Caudate nucleus (tissue), 63 donors: ENCODE measurements at places on chromosomes 4 and X.

- no peak for DNase-seq
Observed at GRCh38 chrX:115259238-115259875, 25.5 kb upstream of the LRCH2 start.

GRCh38 chrX:136635235-136635634 lies 12.7 kb upstream of the CD40LG start:
- DNase-seq: no peak

DNA sequence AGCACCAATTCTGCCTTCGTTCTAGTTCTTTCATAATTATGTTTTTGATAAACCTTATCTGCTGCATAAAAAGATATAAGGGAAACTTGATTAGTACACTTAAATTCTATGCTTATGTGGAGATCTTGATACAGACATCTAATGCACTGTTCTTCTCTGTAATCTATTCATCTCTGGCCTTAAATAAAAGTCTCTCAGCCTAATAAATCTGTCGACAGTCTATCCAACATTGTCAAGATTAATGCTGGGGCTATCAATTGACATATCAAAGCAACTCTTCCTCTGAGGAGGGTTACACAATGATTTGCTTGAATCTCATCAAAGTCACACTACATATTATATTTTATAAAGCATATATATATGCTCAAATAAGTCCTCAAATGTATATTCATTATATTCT lies 545.5 kb downstream of the SPOCK3 start:
- no peak for DNase-seq

- DNase-seq: no peak
Observed at GRCh38 chr4:120703908-120704307, 218.6 kb downstream of the PRDM5 start.

GRCh38 chr4:116358633-116359222 lies 726.6 kb downstream of the TRAM1L1 start:
- DNase-seq: no peak

DNA sequence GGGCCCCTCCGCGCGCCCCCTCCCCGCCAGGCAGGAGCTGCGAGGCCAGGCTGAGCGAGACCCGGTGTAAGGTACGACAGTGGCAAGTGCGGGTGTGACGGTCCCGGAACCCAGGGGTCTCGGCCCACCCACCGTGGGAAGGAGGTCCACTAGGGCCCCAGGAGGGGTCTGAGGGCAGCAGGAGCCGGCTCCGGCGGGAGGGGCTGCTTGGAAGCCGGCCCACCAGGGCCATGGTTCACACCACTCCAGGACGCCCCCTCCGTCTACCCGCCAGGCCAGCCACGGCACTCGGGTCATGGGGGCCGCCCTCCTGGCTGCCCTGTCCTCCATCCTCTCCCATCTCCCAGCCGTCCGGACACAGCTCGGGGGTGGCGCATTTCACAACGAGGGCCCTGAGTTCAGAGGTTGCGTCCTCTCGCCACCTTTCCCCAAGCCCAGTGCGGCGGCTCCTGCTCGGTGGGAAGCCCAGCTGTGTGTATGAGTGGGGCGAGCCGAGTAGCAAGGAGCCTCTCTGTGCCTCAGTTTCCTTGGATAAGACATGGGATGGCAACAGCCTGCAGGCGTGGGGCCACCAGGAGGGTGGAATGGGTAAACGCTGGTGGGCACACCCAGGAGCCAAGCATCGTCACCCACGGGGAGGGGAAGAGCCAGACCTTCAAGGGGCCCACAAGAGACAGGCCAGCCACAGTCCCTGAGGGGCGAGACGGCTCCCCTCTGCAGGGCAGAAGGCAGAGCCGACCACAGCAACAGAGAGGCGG lies 81.3 kb downstream of the FAM53A start:
- DNase-seq: no peak

GRCh38 chr4:8332891-8333331 lies 63.4 kb downstream of the HTRA3 start:
- DNase-seq: no peak

DNA sequence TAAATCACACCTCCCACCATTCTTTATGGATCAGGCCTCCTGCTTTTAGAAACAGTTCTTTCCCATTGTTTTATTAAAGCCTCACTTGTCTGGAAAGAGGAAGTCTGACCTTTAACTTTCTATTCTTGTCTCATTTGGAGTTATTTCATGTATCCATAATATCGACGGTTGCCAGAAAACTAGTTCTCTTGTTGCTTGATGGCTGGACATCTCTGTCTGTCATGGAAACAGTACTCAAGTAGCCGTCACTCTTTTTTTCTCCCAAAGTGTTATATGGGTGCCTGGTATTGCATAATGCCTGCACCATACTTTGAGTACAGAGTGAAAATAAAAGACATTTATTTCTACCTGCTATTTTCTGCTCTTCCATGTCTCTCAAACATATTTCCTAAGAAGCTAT lies 61.4 kb downstream of the PHEX start:
- DNase-seq: no peak

DNA sequence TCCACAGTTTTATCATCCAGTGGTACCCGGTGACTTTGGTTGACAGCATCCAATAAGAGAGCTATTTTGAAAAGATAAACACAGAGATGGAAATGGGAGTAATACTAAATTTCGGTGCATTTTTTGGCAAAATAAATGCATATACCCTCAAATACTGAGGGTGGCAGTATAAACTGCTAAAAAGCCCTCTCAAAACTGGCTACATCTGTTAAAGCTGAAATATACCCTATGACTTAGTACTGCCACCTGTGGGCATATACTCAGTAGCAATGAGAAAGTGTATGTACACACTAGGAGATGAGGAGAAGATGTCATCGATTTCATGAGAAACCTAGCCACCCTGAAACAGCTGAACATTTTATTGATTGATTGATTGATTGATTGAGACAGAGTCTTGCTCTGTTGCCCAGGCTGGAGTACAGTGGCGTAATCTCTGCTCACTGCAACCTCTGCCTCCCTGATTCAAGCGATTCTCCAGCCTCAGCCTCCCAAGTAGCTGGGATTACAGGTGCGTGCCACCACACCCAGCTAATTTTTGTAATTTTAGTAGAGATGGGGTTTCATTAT lies 12.2 kb upstream of the TMEM128 start:
- no peak for DNase-seq

DNA sequence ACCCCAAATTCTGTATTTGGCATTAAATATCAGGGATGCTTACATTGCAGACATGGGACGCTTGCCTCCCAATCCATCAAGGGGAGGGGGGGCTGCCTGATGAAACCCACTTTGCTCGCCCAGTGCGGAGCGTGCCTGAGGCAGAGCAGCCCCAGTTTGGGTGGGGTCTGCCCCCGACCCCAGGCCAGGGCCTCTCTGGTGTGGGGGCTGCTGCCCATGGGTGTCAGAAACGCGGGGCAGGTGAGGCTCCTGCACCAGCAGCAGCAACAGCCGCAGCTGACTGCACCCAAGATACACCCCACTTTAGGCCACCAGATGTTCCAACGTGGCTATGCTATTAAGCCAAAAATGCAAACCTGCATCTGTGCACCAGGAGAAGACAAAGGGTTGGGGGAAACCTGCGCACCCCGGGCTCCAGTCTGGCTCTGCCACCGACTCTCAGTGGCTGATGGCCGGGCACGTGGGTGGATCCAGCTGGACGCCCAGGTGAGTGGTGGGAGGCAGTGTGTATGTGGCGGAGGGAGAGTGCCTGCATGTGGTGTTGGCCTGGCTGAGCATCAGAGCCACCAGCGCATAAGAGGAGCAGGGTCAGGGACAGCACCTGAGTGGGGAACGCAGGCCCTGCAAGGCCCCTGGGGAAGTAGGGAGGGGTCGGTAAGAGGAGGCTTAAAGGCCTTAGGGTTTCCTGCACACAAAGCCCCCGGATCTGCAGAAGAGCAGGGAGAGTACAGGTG lies 86.2 kb downstream of the ABLIM2 start:
- DNase-seq: no peak

DNA sequence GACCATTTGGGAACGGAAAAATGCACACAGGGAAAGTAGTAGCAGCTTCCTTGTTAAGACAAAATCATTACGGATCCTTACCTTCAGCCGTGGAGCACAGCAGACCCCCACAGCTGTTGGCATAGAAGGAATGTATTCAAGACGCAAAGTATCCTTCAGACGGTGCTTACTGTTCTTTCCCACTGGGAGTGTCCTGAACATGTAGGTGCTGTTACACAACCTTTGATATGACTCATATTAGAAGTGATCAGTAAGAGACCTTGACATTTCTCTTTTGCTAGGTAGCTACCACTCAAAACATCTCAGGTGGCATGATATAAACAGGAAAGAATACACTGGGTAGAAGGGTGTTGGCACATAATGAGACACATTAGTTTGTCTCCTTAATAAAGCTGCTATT lies 154.0 kb upstream of the FMR1 start:
- DNase-seq: no peak

DNA sequence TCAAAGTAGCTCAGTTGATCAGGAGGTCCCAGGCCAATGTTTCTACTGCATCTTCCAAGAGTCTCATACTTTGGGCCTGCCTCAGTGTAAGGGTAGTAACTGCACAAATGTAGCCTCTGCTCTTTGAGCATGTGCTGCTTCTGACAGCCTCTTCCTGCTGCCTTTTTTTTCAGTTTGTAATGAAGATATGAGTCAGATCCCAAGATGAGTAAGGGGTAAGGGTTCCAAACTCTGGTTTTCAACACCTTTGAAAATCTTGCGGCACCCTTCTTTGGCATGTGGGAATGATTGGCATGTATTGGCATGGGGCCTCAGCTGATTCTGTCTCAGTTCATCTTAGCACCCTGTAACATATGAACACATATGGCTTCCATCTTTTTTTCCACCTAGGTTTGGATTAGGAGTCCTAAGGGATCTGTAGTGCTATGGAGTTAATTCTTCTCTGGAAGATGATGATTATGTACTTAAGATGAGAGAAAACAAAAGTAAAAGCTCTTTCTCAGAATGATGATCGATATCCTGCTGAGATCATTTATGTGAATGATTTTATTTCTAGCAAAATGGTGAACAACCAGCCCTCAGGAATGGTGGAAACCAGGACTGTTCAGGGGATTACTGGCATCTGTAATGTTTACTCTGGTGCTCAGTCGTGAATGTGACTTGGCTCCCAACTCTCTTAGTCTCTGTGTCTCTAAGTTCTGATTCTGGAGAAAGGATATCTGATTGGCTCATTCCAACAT lies 118.7 kb upstream of the PRPS2 start:
- DNase-seq: no peak

GRCh38 chrX:24494647-24495075 lies 29.6 kb downstream of the PDK3 start:
- DNase-seq: no peak

DNA sequence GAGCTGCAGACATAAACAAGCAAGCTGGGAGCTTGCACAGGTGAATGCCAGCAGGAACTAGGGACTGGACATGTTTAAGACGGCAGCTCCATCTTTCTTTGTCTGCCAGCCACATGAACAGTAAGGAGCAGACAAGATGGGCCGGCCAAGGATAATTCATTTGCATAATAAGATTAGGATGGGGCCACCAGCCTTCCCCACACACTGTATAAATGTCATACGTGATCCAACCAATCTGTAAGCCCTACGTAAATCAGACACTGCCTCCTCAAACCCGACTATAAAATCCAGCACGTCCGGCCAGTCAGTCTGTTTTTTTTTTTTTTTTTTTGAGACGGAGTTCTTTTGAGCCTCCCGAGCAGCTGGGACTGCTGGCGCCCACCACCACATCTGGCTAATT lies 75.6 kb upstream of the BOD1L1 start:
- DNase-seq: no peak

- DNase-seq: no peak
Observed at GRCh38 chrX:153791104-153791852, 2.9 kb downstream of the IDH3G start.

- no peak for DNase-seq
Observed at GRCh38 chr4:48367016-48367415, 25.7 kb downstream of the SLAIN2 start.

DNA sequence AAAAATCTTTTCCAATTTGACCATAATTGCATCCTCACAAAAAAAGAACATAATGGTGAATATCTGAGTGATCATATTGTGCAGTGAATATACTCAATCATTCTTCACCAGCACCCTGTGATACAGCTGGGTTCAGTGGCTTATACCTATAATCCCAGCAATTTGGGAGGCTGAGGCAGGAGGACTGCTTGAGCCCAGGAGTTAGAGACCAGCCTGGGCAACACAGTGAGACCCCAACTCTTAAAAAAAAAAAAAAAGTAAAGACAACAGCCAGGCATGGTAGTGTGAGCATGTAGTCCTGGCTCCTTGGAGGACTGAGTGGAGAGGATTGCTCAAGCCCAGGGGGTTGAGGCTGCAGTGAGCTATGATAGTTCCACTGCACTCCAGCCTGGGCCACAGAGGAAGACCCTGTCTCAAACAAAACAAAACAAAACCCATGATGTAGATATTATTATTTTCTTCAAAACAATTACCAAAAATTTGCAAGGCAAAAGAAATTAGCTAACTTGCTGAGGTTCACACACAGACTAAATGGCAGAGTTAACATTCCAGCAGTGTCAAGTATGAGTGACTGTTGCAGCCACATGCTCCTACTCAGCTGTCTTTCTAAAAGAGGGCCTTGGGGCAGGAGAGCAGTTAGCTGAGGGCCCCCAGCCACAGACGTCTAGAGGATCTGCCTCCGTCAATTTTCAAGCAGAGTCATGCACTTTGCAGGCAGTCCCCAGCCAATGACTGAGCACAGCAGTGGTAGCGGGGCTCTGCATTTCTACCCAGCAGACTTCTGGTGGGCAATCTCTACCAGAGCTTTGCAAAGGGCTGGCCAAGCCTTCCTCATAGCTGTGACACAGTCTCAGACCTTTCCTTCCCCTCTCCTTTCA lies 33.4 kb downstream of the ADGRA3 start:
- no peak for DNase-seq
